AG04450 (cell line): ENCODE measurements at places on chromosomes 7 and 10. TPM values are rescaled to one million over a fixed set of nuclear protein-coding genes. Genes with fewer than 3 reads are reported as not detected.

GRCh38 chr7:115561335-115562110, 469.0 kb downstream of the TFEC start:
- DNase-seq: peak; percentile 15

Gene CNPY4
- polyA plus RNA-seq: 26.3 and 29.7 TPM in 2 replicates

Gene ZNF212
- polyA plus RNA-seq: 4.1 and 4.2 TPM in 2 replicates

DNA sequence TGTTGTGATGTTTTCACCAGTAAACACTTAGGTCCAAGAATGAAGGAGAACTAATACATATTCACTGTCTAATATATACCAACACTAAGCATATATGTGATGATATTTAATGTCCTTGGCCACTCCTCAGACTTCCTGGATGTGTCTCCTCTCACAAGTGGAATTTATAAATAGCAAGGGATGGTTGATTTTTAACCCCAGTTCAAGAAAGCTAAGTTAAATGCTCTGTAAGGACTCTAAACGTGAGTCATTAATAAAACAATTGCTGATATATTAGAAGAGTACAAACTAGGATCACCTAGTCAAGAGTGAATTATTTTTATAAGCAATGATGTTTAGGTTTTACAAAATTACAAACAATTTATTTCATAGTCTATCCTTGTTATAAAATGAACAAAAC, 355.9 kb upstream of the TMEM229A start:
- no peak for DNase-seq

DNA sequence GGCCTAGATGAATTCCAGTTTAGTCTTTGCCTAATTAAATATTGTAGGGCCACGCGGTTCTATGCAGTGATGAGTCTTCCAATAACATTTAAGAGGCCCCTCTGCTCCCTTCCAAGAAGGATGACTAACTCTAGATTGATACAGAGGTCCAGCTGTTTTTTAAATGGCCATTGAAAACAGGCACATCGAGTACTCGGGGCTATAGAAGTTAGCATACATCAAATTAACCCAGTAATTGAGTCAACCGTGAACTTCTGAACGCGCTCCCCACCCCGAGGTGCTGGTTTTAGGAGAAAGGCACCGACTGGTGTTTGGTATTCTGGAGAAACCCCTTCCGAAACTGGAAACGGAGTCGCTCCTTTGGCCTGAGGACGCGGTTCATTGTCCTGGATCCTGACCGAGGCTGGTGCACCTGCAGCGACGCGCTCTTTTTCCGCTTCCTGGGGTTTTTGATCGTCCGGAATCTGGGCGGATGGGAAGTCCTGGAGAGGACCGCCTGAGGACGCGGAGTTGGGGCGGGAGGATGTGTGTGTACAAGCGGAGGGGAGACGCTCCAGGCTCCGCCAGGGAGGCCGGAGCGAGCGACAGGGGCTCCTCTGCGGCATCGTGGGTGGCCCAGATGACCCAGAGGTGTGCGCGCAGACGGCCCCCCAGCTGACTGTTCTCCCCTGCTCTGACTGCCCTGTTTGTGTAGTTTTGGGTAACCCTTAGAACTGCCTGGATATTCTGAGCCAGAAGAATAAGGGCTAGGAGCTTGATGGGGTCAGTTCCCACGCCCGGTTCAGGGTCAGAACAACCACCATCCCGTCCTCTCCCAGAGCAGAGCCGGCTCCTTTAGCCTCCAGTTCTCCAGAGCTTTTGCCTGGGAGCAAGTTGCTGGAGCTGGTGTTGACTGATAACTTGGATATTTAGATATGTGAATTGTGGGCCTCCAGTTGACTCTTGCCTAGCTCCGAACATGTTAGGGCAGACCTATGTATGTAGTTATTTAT, 711 bp downstream of the FAM221A start:
- no peak for DNase-seq

DNA sequence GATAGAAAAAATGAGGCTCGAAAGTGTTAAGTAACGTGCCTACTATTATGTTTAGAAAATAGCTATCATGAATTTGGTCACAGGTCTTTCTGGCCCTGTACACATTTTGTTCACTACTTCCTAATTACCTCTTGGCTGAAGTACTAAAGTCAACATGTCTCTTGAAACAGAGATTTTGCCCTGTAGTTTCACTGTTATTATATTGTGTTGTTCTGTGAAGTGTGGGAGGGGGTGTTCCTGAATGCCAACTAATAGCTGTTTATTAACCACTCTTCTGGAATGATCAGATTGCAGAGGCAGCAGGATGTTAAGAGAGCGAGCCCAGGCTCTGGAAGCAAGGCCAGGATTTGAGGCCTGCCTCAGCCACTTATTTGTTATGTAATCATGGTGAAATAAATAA, 72.1 kb downstream of the RNF133 start:
- no peak for DNase-seq

DNA sequence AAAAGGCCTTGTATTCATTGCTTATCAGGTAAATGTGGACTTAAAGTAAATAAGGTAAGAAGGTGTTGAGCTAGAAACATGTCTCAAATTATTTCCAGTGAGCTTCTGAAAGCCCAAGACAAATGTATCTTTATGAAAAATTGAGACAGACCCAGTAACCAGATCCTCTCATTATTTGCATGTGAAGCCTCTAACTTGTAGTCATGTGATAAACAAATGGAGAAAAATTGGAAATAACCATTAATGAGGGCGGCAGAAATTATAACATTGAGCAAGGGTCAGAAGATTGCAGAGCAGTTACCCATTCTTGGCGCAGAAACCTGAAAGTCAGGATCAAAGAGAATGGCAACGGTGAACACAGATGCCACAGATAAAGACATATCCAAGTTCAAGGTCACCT, at the start of gene TAS2R40:
Gene TAS2R40, plus strand, starts transcription at position 301 of the 400 bp plus-strand sequence. Its CDS starts 42 bp downstream, at position 343.
- DNase-seq: no peak

Gene PLEKHA1
- 17.6 and 25.5 TPM in 2 replicates for polyA plus RNA-seq

DNA sequence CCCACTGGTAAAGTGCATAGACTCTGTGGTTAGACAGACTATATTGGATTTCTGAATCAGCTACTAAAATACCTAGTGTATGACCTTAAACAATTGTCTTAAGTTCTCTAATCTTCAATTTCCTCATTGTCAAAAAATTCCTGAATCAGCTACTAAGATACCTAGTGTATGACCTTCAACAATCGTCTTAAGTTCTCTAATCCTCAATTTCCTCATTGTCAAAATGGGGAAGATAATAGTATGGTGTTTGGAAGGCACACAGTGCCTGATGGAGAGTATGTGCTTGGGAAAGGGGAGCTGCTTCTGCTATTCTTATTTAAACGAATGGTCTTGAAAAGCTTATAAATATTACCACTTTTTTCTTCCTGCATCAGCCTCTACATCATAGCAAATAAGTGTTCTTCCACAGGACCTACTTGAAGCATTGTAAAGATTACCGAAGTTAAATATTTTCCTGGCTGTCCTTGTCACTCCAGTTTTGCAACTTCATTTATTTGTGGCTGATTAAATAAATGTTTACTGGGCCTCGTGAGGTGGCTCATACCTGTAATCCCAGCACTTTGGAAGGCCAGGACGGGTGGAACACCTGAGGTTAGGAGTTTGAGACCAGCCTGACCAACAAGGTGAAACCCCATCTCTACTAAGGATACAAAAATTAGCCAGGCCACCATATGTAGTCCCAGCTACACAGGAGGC, 64.4 kb upstream of the ITGA8 start:
- no peak for DNase-seq

DNA sequence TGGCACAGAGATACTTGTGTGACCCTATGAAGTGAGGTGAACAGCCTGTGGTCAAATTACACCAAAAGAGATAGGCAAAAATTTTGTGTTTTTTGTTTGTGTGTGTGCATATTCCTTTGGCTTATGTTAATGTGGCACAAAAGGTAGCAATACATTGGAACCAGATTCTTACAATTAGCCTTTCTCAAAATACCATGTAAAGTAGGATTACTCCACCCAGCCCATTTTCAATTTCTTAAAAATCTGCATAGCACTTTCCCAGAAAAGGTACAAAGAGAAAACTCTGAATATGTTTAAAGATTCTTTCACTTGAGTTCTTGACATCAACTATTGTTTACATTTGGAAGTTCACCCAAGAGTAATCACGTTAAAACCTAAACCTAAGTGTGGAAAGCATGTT, 157.3 kb upstream of the YAE1 start:
- no peak for DNase-seq

DNA sequence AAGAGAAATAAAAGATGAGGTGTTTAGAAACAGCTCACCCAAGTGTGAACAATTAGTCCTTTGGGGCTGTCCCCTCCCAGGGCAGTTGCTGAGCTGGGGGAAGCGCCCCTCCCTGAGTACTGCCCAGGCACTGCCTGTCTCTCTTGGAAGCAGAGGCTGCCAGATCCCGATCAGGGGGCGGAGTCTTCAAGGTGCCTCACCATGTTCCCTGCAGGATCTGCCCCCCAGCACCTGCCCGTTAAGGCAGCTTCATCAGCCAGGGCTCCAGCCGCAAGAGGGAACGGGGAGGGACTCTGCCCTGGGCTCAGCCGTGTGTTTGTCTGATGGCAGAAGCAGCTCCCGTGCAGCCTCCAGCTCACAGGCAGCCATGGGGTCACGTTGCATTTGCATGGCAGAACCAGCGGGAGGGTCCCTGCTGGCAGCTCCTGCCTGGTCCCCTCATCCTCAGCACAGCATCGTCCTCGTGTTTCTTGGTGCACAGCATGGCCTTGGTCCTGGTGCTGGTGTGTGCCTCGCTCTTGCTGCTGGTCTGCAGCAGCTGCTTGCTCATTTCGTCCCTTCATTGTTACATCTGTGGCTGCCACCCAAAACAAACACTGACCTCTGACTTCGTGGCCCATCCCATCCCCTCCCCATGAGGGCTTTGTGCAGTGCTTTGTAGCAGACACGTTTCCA, 10.7 kb upstream of the DPYSL4 start:
- no peak for DNase-seq

Gene STAG3
- polyA plus RNA-seq: 0.15 and 0.22 TPM in 2 replicates

Gene C10orf53
- not detected in 2 replicates for polyA plus RNA-seq

Gene SH3PXD2A
- polyA plus RNA-seq: 22.9 and 27.8 TPM in 2 replicates

Gene SLC35G1
- 6.7 and 7.0 TPM in 2 replicates for polyA plus RNA-seq

DNA sequence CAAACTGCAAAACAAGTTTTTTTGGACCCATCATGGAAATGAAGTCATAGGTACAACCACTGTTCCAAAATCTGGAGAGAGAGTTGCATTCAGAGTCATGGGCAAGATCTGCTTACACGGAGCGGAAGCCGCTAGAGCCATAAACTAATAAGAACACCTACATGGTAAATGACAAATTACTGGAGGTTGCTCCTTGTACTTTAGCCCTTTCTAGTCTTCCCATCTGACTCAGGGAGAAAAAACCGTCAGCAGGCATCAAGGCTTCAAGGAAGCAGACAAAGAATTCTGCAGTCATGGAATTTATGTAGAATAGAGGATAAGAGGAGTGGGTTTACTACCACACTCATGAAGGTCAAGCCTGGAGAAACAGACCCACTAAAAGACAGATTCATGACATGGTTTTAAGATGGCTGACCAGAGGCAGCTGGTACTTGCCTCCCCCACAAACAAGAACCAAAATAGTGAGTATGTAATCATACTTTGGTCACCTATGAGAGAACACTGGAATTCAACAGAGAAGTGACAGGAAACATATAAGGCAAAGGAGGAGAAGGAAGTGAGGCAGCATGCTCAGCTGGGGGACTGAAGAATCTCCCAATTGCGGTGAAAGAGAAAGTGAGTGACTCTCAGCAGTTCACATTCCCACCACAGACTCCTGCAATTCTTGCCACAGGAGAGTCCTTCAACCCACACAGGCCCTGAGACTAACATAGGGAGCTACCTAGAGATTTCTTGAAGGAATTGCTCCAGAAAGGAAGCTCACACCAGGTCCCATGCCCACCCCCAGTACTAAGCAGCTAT, 42.4 kb upstream of the ASAH2 start:
- no peak for DNase-seq

Gene ARHGEF35
- 0.10 and 0.20 TPM in 2 replicates for polyA plus RNA-seq

DNA sequence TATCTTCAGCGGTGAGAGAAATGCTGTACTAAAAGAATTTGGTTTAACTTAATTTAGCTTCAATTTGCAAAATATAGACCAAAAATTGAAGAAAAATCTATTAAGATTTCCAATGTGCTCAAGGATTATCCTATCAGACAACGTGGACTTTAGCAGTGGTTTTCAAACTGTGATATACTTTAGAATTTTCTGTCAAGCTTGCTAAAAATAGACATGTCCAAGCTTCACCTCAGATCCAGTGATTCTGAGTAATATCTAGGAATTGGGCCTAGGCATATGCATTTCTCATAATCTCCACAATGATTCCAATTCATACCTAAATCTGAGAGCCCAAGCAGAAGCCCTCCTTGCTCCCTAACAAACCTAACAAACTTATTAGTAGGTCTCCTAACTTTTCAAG, 3.4 kb downstream of the WASL start:
- DNase-seq: no peak

GRCh38 chr7:45027774-45028114, 27.7 kb downstream of the CCM2 start:
- DNase-seq: no peak

DNA sequence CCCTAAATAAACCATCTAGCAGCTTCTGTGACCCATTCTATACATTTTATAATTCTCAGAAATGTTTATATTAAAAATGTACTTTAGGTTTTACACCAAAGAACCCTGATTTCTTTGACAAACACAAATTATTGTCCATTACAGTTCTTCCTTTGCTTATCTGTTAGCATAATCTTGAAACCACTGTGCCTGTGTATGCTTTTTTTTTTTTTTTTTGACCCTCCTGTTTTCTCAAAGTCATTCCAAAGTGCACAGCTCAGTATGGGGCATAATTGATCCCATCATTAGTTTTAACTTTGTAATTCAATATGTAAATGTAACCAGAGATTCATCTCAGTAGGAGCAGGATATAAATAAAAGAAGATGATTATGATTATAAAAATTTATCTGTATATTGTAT, 229.3 kb downstream of the DGKB start:
- DNase-seq: no peak

GRCh38 chr7:84248843-84249242, 54.3 kb upstream of the SEMA3A start:
- DNase-seq: no peak

Gene CRHR2
- polyA plus RNA-seq: not detected in 2 replicates

- no peak for DNase-seq
Measured at GRCh38 chr7:147081117-147081516, 964.5 kb downstream of the CNTNAP2 start.

Gene LIPK
- polyA plus RNA-seq: not detected in 2 replicates

DNA sequence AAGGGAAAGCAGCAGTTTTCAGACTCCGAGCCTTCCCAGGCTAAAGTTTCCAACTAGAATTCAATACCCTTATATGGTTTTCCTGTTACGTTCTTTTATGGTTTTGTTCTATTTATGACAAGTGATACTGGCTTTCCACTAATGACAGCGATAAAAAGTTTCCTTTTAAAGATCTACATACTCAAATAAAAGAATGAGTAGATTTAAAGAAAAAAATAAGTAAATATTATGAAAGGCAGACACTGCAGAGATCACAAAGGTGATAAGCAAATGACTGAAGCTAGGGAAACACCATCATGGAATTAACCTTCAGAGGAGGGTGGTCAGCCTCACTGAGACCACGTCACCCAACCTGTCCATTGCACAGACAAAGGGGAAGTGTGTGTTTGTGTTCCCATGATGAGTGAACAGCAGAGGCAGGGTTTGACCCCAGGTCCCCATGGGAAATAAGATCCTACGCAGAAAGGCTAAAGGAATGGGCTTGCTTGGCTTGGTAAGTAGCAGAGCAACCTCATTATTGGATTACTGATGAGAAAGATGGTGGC, 4.0 kb downstream of the VSIR start:
- DNase-seq: no peak

Gene ASL
- 20.2 and 25.9 TPM in 2 replicates for polyA plus RNA-seq

- no peak for DNase-seq
Measured at GRCh38 chr7:99112979-99113378, 30.9 kb downstream of the SMURF1 start.

GRCh38 chr10:110789604-110790433, 81.9 kb upstream of the PDCD4 start:
- DNase-seq: no peak
